Caudate nucleus (tissue), 63 donors: ENCODE measurements at places on chromosomes 16 and 17.
A peak's percentile ranks its signal among the peaks of the same experiment; 100 is the strongest.

DNA sequence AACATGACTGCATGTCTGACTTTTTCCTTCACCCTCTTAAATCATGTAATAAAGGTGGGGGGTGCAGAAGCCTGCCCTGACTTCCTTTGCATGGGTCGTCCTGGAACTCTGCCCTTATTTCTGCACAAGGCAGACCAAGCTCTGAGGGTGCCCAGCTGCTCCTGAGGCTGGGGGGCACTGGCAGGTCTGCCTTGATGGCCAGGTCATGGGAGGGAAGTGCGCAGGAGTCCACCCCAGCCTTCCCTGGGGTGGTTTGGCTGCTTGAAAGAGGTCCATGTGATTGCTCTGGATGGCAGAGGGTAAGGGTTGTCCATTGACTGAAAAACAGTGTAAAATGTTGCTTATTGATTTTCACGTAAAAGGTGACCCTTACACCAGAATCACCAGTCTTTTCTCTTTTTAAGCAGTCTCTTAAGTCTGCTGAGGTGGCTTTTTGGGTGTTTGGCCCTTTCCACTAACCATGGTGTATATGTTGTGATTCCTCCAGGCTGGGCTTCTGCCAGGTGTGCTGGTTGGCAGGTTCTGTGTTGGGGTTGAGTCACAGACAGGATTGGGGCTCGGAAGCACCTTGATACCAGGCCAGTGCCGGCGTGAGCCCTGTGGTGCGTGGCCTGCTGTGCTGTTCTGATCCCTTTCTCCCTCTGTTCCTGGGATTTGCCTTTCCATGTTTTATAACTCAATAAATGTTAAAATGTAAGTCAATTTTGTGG is 19.4 kb downstream of the DHX38 start:
- DNase-seq: no peak

DNA sequence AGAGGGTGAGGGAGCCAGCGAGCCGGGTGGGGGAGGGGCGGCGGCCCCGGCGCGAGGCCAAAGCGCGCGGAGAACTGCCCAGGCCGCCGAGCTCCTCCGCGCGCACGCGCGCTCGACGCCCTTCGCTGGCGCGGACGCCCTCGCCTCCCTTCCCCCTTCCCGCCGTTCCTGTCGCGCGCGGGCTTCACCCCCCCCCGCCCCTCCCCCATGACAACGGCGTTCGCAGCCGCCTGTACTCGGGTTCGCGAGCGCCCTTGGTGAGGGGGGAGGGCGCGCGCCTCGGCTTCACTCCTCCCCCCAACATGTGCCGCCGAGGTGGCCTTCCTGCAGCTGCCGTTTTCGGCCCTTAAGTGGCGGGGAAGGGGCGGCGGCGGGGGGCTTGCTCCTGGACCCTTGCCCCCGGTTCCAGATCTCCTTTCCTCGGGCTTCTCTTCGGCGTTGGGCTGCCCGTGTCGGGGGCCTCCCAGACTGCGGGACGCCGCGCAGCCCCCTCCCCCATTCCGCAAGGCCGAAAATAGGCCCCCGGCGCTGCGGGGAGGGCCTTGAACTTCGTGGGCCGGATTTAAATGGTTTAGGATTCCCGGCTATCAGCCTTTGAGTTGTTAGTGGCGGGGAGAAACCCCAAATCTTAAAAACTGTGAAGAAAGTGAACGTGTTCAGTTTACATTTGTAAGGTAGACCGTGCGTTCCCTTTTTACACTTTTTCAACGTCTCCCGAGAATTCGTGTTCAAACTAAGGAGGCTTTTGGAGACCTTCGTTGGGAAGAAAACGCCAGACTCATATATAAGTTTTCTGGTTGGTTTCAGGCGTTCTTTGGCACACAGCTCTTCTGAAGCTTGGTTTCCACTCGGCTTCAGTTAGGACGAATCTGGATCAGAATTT is 653 bp downstream of the SRRM2 start:
- DNase-seq: peak; percentile 83

GRCh38 chr16:67198238-67198734 is 645 bp upstream of the ELMO3 start:
- DNase-seq: peak; percentile 41

- DNase-seq: no peak
These were observed 481 bp downstream of the CNTROB start for GRCh38 chr17:7932483-7932891.

- DNase-seq: no peak
These were observed 49.4 kb upstream of the GAS7 start for GRCh38 chr17:10247810-10248209.

- DNase-seq: no peak
These were observed 23.6 kb downstream of the INTS2 start for GRCh38 chr17:61904094-61904710.

DNA sequence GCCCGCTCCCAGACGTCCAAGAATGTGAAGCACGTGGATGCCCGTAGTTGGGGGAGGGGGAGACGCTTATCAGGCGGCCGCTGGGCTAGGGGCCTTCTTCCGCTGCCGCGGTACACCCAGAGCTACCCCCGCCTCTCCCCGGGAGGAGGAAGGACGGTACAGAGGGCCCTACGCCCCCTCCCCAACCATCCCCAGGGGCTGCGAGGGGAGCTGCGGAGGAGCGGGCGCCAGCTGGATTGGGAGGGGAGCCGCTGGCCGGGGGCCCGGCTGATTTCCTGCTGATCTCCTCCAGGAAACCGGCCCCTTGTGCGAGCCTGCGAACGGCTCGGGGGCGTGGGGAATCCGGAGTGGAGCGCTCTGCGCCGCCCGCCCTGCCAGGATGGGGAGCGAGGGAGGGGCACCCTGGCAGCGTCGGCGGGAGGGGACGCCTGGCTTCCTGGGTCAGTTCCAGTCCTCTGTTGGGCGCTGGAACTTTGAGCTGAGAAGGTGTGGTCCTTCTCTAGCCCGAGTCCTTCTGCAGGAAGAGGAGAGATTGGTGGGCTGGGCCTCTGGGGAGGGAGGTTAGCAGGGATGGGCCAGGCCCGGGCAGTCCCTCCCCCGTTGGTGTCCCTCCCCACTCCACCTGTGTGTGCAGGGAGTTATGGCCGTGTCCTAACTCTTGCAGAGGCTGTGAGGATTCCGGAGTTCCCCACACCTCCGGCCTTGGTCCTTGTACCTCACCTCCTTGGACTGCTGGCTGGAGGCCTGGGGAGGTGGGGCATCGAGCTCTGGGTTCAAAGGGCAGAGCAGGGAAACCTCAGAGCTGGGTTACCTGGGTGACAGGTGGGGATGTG is 19.2 kb downstream of the GJD3 start:
- DNase-seq: peak; percentile 29

DNA sequence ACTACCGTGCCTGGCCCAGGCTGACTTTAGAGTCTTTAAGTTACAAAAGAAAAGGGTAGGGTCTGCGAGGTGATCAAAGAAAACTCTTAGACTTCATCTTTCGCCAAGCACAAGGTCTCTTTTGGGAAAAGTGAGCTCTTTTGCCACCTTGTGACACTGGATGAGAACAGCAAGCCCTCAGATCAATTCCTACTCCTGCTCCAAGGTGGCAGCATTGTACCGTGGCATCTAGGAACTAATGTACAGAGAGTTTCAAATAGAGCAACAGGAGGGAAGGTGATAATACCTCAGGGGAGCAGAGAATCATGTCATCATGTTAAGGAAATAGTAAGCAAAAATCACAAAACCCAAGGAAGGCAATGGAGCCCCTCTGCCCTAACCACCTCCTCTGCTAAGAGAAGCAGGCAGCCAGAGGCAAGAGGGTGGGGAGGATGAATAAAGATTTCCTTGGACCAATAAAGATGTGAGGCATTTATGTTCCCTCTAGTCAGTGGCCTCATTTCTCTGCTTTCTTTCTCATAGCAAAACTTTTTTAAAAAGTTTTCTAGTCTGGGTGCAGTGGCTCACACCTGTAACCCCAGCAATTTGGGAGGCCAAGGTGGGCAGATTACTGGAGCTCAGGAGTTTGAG is 2.1 kb upstream of the C17orf78 start:
- peak; percentile 57 for DNase-seq

- DNase-seq: no peak
These were observed 9.8 kb downstream of the MSRB1 start for GRCh38 chr16:1933097-1933661.

GRCh38 chr17:67959510-67959909 is 36.8 kb downstream of the C17orf58 start:
- no peak for DNase-seq

- DNase-seq: no peak
These were observed 51.8 kb downstream of the BEAN1 start for GRCh38 chr16:66478733-66479511.

GRCh38 chr17:65518256-65518655 is 43.2 kb downstream of the AXIN2 start:
- DNase-seq: no peak

GRCh38 chr17:4086041-4086483 is 56.8 kb downstream of the ZZEF1 start:
- DNase-seq: no peak

- no peak for DNase-seq
These were observed 34.6 kb upstream of the TAC4 start for GRCh38 chr17:49882434-49882833.

DNA sequence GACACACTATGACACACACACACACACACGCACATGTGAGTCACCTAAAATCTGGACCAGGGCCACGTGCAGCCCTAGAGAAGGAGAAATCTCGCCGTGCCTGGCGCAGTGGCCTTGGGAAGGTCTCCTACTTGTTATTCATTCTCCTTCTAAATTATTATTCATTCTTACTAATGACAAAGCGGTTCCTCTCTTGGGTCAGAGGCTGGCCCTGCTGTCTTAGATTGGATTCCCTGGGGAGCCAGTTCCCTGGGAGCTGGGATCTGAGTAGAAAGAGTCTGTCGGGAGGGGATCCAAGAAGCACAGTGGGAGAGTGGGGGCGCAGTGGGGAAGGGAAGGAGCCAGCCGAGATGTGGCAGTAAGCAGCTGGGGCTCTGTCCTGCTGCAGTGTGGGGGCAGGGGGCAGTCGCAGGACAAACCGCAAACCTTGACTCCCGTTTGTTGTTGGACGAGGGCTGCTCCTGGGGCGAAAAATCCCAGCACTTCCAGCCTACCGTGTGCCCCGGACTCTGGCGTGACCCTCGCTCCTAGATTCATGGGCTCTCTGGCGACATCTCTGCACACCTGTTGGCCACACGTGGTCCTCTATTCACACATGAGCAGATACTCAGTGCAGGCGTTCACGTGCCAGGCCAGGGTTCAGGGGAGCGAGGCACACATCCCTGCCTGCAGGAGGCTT is 18.7 kb upstream of the JPH3 start:
- no peak for DNase-seq

GRCh38 chr17:78865682-78866390 is 25.2 kb upstream of the USP36 start:
- peak; percentile 68 for DNase-seq

DNA sequence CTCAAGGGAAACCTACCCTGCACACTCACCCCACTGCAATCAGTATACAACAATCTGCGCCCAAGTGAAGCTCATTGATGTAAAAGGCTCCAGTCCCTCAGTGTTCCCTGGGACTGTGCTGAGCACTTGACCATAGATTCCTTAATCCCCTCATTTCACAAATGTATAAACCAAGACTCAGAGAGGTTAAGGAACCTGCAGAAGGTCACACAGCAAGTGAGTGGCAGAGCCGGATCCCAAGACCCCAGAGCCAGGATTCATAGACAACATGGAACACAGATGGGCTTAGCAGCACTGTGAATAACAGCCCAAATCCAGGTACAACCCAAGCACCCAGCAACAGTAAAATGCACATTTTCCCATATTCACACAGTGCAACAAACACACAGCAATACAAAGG is 225.7 kb downstream of the C16orf78 start:
- no peak for DNase-seq

DNA sequence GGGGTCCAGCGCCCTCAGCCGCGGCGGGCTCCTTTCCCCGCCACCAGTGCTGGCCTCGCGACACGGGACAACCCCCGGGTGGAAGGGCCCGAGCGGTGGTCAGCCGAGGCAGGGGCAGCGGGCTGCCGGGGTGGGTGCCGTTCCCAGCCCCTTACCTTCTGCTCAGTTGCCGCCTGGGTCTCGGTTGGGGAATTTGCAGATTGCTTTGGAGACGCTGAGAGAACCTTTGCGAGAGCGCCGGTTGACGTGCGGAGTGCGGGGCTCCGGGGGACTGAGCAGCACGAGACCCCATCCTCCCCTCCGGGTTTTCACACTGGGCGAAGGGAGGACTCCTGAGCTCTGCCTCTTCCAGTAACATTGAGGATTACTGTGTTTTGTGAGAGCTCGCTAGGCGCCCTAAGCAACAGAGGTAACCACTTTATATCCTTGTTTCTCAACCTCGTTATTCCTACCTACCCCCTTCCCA is 381 bp downstream of the CTNS start:
- no peak for DNase-seq

DNA sequence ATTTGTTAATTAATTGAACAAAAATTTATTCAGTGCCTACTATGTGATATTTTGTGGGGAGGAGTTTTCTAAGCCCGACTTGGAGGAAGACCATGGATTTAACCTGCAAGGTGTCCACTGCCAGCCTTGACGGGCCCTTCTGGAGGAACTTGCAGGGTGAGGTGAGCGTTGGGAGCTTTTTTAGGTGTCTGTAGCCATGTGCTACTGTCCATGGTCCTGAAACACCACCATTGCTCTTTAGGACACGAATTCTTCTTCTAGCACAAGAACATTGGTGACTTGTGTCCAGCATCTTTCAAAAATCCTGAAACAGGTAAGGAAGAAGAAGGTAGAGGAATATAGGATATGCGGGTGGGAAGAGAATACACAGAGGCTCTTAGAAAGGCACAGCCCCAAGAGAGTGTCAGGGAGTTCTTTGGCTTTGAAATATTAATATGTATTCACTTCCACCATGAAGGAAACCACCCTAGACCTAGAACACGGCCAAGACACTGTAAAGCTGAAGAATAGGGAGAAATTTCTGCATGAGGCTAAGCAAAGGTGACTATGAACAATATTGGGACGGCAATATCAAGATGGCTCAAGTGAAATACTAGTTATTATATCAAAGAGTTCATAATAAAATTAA is 27.9 kb upstream of the OR4D1 start:
- DNase-seq: no peak

DNA sequence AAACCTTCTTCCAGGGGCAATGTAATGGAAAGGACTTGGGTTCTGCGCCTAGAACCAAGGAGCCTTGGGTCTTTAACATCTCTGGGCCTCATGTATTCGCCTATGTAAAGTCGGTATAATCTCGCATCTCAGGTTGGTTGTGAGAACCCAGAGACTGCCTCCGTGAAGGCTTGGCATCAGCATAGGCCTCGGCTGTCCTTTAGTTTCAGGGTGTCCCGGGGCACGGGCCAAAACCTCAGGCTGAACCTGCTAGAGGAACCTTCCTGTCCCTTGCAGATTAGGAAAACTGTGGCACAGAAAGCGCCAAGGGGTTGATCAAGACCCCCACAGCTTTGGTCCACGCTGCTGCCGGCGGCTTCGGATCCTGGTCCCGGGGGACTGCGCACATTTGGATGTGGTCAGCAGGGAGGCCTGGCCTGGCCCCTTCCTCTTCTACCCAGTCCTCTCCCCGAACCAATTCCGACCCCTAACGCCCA is 772 bp upstream of the PHAF1 start:
- DNase-seq: no peak

- DNase-seq: no peak
These were observed 4.0 kb downstream of the SIAH1 start for GRCh38 chr16:48381201-48381600.
